ENCODE measurements at places on chromosomes 13 and 19.

- DNase-seq: peak; percentile 6
Measured at GRCh38 chr13:70171151-70171550, 62.9 kb upstream of the KLHL1 start.

GRCh38 chr13:52737965-52738364, 1.7 kb downstream of the CNMD start:
- no peak for DNase-seq

DNA sequence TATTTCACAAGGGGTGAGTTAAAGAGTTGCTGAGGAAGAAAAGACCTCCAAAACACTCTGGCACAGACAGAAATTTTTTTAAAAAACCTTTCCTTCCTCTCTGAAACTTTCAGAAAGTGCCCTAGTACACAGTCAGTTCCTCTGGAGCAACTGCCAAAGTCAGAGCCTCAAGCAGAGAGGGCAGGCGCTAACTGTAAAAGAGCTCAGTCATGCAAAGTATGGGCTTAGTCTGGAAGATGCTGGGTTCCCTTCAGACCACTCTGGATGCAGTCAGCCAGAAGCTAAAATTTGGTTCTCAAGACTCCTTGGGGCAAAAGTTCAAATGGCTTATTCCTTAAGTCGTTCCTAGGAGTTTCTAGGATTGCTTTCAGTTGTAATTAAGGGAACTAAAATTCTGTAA, 671.6 kb downstream of the PCDH9 start:
- no peak for DNase-seq

DNA sequence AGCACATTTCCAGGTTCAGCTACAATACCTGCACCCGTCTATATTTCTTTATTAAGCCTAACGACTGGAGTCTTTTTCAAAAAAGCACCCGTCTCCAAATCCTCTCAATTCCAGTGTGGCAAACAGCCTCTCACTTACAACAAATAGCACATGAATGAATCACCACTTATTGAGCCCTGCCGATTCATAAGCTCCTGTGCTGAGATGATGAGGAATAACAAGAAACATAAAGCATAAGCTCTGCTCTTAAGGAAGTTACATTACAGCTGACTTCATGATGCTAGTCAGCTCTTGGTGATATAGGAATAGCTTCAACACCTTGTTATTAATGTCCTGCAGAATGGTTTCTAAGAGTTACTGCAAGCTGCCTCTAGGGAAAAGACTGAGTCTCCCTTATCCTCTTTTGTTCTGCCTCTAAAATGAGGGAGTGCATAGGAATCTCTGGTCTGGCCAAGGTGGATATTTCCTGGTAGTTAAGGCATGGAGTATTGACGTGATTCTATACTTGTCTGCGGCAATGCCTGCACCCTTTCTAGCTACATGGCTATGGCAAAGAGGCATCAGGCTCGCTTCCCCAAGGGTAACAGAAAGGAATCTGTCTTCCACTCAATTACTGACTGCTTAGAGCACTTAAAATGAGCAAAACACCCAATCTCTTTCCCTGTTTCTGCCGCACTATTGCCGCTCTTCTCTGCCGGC, 195.7 kb downstream of the KLF12 start:
- DNase-seq: peak; percentile 81

DNA sequence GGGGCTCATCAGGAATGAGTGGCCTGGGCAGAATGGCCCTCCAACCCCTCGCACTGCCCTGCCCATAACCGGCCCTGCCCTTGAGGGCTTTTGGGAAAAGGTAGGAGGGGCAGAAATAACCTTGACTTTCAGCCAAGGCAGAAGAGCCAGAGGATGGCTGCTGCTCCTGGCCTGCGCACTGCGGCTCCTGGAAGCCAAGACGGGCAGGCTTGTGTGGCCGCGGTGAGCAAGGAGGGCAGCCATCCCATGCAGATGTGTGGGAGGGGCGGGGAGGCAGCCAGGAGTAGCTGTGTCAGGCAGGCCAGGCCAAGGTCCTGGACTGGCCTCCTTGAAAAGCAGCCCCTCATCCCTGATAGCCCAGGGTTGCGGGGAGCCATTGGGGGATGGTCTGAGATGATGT, 57.6 kb upstream of the URI1 start:
- no peak for DNase-seq
